Hematopoietic multipotent progenitor cell treated with erythropoietin and hydrocortisone succinate and interleukin-3 and kit ligand, for 8 days (in vitro differentiated cells): ENCODE measurements at places on chromosomes 7 and 10.
A peak's percentile ranks its signal among the peaks of the same experiment; 100 is the strongest.

DNA sequence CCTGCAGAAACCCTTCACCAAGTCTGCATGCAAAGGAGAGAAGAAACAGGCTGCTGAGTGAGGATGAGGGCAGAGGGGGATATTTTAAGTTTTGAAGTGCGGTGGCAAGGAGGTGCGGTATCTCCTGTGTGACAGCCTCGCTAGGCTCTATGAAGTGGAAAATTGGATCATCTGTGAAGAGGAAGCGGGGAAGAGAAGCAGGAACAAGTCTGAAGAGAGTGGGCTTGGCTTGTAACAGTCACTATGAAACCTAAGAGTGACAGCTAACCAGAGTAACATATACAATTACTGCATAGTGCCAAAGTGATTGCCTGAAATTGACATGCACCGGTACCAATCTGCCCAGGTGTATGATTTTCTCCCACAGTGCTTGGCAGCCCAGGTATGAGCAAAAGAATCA is 287.5 kb upstream of the KLF14 start:
- DNase-seq = no peak

DNA sequence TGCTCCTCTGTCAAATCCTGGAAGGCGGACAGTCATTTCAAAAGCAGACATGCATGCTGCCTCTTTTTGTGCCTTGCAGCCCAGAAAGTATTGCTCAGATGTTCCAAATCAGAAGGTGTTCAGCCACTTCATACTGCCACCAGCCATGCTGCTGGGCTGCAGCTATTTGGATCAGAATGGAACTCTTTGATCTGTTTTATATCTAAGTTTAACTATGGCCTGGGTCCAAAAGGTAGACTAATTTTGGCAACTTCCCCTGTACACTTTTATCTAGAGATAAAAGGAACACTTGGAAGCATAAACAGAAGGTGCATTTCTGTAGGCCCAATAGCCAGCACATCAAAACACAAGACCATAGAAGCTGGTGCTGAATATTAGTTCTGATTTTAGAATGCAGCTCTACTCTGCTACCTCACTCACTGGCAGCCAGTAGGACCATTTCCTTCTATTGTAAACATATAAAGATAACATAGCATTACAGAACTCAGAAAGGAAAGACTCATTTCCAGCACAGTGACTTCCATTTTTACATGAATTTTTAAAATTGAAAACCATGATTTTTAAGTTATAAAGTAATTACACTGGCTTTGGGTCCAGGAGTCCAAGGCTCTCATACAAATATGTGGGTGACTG is 143.1 kb upstream of the CAV2 start:
- DNase-seq = no peak

- peak; percentile 42 for DNase-seq
Measured at GRCh38 chr7:131012477-131013031, 278.5 kb upstream of the KLF14 start.

- peak; percentile 81 for DNase-seq
Measured at GRCh38 chr10:42783181-42783549, 570 bp downstream of the BMS1 start.

DNA sequence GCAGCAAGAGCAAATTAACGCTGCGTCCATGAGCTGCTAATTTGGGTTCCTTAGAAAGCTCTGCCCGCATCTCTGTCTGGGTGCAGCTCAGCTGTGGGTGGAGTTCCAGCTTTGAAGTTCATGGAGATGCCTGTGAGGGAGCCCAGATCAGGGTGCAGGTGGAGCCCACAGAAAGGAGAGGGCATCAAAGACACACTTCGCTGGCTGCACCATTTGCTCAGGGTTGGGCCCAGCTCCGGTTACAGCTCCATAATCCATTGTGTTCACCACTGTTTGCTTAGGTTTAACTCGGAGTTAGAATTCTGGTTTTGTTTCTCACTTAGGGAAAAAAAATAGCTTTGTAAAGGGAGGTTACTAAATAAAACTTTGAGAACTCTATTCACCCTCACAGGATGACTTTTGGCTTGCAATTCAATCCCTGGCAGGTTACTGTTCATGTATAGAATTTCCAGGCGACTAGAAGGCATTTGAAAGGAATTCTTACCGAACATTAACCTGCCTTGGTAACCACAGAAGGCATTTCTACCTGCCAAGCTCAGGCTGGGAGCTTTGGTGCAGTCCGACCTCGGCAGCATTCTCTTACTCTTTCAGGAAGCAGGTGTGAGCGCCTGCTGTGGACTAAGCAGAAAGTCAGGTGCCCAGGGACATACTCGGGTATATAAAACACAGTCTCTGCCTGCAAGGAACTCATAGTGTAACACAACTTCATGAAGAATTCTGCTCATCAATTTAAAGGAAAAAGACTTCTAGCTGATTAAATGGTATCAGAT is 179.5 kb upstream of the RNF32 start:
- no peak for DNase-seq

- DNase-seq = no peak
Measured at GRCh38 chr10:120943542-120943941, 92.4 kb downstream of the WDR11 start.
